ENCODE measurements at places on chromosomes 13 and 19. TPM values are rescaled to one million over a fixed set of nuclear protein-coding genes. Genes with fewer than 3 reads are reported as not detected.

DNA sequence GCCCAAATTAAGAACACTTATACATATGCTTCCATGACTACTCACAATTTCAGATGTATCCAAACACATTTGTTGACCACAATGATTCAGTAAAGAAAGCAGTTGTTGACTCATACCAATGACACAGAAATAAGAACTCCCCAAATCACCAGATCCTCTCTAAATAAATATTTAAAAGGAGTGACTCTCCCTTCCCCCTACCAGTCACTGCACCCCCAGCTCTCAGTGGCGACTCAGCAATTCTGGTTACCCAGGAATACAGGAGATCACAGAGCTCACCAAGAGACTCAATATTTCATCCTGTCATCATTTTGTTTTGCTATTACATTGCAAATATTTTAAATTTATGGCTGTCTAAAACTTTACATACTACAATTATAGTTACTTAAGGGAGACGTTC, 131.5 kb downstream of the RGCC start:
- no peaks in the 10 kb centered on the region for H3K4me1 ChIP-seq
- no peaks in the 10 kb centered on the region for H3K27me3 ChIP-seq
- DNase-seq: no peak
- H3K27ac ChIP-seq: no peak overlapping the region

DNA sequence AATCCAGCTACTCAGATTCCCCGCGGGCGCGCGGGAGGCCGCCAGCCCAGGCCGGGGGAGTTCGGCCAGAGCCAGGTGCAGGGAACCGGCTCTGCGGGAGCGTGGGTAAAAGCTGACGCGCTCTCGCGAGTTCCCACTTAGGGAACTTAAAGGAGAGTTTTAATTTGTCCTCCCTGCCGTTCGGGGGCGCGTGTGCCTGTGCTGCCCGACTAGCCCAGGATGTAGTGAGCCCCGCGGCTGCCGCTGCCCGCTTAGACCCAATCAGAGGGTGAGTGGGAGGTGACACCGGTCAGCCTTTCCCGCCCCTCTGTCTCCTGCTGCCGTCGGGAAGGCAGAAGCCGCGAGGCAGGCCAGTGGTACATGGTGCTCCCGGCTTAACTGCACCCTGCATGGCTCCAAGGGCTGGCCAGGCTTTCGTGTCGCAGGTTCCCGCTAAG, 36.0 kb upstream of the NEK3 start:
- no peak overlapping the region for H3K27ac ChIP-seq
- H3K4me1 ChIP-seq: no peaks in the 10 kb centered on the region
- no peak for DNase-seq
- peak overlapping the region; percentile 94 for H3K4me3 ChIP-seq
- no peaks in the 10 kb centered on the region for H3K27me3 ChIP-seq

DNA sequence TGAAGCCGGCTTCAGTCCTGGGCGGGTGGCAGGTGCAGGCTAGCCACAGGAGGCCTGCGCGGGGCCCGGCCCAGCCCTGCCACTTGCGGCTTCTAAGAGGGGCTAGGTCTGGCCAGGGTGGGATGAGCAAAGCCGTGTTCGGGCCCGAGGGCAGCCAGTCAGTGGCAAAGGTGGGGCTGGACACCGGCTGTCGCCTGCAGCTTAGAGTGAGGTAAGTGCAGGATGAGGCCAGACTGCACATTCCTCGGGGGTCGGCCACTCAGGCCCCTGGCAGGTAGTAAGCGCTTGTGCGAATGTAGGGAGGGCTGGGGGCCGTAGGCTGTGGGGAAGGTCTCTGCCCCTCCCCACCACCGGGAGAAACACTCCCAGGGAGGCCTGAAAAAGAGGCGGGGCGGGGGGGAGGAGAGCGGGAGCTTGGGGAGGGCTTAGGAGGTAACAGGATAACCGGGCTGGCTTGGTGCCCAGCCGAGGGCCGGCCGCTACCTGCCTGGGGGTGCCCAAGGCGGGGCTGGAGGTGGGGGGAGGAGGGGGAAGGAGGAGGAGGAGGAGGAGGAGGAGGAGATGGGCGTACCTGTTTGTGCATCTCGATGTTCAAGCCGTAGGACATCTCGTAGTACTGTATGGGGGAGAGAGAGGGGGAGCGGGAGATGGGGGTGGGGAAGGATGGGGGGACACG, 6.4 kb downstream of the TLE5 start:
- no peak for DNase-seq
- no peaks in the 10 kb centered on the region for H3K27me3 ChIP-seq
- H3K36me3 ChIP-seq: peaks cover 17% of the 10 kb centered on the region
- no peak overlapping the region for H3K27ac ChIP-seq
- H3K4me1 ChIP-seq: peaks cover 9% of the 10 kb centered on the region
- no peak overlapping the region for H3K4me3 ChIP-seq

ZNF470 gene
- total RNA-seq: 0.77 TPM

PRODH2 gene
- not detected for total RNA-seq

ATXN8OS gene
- not detected for total RNA-seq

CYP4F22 gene
- total RNA-seq: not detected

Measured in GM12878 (cell line).